ENCODE measurements at places on chromosomes 2 and 18.

GRCh38 chr2:59339121-59339836 is 1098.2 kb upstream of the FANCL start:
- no peak for DNase-seq

DNA sequence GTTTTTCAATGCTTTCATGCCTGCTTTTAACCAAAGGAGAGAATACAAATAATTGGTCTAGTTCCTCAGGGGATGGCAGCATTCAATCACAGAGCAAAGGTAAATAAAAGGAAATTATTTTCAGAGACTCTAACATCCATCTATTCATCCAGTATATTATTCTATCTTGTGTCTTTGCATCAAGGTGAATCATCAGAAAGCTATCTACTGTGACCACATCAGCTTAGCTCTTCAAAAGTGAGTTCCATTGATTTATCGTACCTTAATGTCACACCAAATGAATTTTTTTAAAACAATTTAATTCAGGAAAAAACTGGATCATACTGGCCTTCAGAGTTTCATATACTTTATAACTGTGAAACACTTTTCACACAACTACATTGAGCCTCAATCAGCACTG is 66.1 kb downstream of the CHN1 start:
- DNase-seq: no peak

DNA sequence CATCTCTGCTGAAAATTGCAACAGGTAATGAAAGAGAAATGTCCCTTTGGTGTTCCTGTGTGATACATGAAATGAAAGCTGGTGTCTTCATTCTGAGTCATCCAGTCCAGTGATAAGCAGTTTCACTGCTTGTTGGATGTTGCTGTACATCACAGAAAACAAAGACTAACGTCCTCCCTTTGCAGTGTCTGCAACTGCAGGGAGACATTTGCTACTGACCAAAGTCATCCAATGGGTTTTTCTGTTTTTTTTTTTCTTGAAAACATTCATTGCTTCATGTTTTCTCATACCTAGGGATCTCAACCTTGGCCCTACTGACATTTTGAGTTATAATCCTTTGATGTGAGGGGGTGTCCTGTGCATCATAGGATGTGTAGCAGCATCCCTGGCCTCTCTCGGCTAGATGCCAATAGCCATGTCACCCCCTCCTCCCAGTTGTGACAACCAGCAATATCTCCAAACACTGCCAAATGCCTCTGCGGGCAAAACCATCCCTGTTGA is 63.6 kb upstream of the FZD5 start:
- DNase-seq: no peak

GRCh38 chr18:23730857-23731256 is 41.6 kb downstream of the LAMA3 start:
- DNase-seq: no peak

DNA sequence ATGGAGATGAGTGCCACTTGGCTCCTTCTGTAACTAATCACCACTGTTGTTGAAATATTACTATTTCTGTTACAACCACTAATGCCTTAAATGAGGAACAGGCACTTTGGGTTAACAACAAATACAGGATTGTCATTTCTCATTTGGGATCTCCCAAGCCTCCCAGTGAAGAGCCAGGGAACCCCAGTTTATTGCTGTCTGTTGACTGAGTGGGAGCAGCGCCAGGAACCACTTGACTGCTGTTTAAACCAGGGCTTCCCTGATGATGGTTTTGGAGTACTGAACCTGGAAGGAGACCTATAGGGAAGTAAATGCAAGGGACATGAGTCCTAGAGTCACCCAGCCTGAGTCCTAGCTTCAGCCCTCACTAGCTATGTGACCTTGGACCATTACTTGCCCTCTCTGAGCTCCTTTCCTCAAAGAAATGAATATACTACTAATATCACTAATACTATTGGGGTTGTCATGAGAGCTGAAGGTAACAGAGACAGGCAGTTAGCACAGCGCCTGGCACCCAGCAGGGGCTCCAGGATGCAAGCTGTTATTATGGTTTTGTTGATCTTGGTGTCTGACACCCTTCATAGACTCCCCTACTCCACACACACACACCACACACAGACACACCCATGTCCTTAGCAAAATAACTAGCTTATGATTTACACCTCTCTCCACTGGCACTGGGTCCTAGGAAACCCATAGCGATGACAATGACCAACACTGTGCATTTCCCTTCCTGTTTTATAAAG is 104.2 kb upstream of the FZD7 start:
- DNase-seq: peak; percentile 39

DNA sequence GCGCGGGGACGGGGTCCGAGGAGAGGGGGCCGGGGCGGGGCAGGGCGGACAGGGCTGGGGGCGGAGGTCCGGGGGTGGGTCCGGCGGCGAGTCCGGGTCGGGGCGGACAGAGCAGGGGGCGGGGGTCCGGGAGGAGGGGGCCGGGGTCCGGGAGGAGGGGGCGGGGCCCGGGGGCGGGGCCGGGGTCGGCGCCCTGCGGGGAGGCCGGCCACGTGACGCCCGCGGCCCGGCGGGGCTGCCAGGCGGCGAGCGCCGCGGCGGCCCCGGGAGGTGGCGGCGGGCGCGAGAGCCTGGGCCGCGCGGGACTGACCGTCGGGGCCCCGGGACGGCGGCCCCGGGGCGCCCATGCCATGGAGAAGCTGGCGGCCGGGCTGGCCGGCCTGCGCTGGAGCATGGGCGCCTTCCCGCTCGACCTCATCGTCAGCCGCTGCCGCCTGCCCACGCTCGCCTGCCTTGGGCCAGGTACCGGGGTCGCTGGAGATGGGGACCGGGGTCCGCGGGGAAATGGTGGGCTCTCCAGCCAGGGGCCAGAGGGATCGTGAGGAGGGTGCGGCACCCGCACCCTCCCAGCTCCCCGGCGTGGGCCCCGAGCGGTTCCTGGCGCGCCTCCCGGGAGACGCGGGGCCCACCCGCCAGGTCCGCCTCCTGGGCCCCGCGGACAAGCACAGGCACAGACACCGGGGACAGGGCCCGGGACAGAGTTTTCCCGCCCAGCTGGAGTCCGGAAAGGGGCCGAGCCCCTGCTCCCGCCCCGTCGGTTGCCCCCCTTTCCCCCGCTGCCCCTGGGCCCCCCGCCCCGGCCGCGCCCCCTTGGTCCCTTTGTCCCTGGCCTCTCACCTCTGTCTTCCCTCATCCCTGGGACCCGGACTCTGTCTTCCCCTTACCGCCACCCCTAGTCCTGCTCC is at the start of gene GAREM2:
TSS of gene GAREM2 (plus strand) at position 218 of the 905 bp plus-strand sequence. CDS start at position 351, 133 bp downstream.
- no peak for DNase-seq

- no peak for DNase-seq
These were observed 4.8 kb upstream of the PARD6G start for GRCh38 chr18:80252136-80252535.

- no peak for DNase-seq
These were observed 53.8 kb downstream of the SMAD7 start for GRCh38 chr18:48896875-48897511.

DNA sequence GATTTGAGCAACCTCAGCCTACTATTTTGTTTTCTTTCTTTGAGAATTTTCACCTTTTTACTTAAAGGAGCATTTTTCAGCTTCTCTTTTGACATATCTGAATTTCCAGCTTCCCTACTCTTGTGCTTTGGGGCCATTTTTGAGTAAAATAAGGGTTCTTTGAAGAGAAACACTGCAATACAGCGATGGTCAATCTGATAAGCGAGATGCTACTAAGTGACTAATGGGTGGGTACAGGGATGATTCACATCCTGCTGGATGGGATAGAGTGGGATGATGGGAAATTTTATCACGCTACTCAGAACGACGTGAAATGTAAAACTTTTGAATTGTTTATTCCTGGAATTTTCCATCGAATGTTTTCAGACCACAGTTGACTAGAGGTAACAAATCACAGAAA is 211.5 kb downstream of the TMEM247 start:
- DNase-seq: no peak

DNA sequence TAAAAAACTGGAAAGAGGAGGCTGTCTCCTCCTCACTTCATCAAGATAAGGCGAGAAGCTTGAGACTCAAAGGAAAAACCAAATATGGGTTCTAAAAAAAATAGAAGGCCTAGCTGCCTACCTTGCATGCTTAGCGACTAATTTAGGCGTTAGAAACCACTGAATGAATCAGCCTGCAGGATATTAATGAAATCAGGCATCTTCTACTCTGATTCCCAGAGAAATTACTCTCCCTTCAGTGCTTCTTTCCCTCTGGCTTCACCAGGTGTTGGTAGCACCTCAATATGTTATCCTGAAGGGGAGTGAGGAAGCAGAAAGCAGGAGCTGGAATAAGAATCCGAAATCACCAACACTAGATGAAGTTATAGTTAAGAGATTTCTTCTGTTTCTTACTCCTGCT is 749.8 kb upstream of the NRXN1 start:
- DNase-seq: no peak

- no peak for DNase-seq
These were observed 43.5 kb downstream of the SLC14A2 start for GRCh38 chr18:45658756-45659155.

GRCh38 chr2:138942466-138942865 is 162.3 kb upstream of the NXPH2 start:
- no peak for DNase-seq

GRCh38 chr2:128867936-128868636 is 549.4 kb upstream of the HS6ST1 start:
- DNase-seq: no peak

DNA sequence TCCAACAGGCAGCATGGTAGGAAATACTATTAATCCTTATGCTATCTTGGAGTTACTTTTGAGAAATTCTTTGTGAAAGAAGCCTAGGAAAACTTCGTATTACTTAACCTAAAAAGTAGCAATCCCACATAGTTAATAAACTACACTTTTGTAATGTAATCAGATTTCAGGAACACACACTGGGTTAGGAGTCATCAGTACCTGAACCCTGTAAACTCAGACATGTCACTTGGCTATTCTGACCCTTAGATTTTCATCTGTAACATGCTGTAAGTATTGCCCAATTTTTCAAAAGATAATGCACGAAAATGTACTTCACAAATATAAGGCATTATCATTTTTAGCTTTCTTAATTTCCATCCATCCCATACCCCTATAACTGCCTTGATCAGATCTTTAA is 39.0 kb downstream of the KIDINS220 start:
- no peak for DNase-seq

DNA sequence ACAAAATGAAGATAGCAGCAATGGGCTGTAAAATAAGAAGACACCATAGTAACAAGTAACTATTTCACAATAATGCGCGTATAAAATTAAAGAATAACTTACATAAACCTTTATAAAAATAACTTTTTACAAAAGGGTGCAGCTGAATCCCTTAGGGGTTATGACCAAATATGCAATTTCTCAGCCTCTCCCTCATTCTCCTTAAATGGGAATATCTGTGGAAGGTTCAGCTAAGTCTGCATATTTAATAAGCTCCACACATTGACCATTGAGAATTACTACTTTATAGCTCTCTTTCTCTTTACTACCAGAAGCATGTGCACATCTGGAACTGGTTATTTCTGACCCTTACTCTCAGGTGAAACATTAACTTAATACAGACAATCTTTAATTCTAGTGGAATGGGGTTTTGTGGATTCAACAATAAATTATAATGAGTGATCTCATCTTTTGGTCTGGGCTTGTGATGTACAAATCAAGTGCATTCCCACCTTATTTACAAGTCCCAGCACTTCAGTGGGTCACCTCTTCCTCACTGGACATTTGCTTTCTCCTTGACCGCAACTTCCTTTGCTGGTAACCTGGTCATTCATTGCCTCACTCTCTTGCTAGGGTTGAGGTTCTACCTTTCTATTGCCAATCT is 15.7 kb downstream of the ARHGAP15 start:
- no peak for DNase-seq

DNA sequence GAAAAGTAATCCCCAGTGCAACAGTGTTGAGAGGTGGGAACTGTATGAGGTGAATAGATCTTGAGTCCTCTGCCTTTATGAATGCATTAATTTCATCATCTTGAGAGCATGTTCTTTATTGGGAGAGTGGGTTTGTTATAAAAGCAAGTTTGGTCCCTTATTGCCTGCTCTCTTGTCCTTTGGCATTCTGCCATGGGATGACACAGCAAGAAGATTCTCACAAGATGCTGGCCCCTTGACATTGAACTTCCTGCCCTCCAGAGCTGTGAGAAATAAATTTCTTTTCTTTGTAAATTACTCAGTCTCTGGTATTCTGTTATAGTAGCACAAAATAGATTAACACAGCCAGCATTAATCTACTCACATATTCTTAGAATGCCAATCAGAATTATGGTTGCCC is 108.6 kb downstream of the EHBP1 start:
- DNase-seq: no peak

GRCh38 chr2:23695214-23695889 is 231.6 kb downstream of the ATAD2B start:
- no peak for DNase-seq

GRCh38 chr2:105864262-105864661 is 119.5 kb downstream of the NCK2 start:
- no peak for DNase-seq

DNA sequence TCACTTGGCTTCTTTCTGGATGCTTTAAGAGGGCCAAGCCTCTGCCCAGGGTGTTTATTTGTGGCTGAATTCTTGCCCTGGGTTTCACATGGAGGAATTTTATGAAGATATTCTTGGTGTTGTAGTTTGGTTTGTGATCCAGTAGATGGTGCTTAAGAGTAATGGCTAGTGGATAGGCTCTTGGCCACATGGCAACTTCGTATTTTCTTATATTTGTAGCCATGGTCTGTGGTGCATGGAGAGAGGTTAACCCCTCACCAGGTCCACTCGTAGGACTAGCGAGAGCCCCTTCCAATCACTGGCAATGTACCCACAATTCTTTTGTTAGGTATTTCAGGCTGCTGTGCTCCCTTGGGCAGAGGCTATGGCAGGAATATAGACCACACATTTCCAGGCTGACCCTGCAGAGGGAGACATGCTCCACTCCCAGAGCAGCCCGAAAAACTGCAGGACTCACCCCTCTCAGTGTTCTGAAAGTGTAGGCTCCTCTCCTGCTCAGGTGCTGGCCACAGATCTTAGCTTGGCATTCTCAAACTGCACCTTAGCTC is 582.1 kb upstream of the SETBP1 start:
- DNase-seq: peak; percentile 49

GRCh38 chr2:235749121-235749770 is 255.4 kb downstream of the AGAP1 start:
- DNase-seq: no peak

- DNase-seq: no peak
These were observed 104.1 kb downstream of the PAX3 start for GRCh38 chr2:222194669-222195068.

DNA sequence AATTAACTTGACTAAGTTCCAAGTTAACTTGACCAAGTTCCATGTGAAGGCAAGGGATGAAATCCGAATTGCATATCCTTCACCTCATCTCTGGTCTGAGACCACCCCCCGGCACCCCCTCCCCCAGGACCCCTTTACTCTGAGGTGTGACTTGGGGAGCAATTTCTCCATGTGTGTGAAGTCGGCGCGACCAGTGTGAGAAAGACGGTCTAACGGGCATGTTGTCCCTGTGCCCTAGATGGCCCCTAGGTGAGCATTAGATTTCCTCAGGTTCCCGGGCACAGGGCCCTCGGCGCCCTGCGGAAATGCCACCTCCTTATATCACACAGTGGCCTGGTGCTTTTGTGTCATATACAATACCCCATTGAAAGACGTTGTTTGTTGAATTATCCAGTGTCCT is 137.1 kb downstream of the CTIF start:
- DNase-seq: no peak

GRCh38 chr2:110101280-110101844 is 14.3 kb downstream of the MALL start:
- DNase-seq: peak; percentile 98
